ENCODE measurements at places on chromosomes 12 and 14.

DNA sequence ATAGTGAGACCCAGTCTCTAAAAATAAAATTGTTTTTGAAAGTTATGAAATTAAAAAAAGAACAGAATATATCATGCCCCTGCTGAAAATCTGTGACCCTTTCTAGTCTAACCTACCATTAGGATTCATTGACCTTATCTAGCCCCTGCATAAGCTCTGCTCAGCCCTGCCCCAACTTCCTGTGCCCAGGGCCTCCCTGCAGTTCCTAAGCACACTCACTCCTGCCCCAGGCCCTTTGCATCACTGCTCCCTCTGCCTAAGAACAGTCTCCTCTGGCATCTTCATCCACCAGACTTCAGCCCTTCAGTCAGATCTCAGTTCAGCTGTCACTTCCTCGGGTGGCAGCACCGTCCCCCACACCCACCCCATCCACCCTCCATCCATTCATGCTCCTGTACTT is 55.4 kb downstream of the SCARB1 start:
- no peak for DNase-seq

DNA sequence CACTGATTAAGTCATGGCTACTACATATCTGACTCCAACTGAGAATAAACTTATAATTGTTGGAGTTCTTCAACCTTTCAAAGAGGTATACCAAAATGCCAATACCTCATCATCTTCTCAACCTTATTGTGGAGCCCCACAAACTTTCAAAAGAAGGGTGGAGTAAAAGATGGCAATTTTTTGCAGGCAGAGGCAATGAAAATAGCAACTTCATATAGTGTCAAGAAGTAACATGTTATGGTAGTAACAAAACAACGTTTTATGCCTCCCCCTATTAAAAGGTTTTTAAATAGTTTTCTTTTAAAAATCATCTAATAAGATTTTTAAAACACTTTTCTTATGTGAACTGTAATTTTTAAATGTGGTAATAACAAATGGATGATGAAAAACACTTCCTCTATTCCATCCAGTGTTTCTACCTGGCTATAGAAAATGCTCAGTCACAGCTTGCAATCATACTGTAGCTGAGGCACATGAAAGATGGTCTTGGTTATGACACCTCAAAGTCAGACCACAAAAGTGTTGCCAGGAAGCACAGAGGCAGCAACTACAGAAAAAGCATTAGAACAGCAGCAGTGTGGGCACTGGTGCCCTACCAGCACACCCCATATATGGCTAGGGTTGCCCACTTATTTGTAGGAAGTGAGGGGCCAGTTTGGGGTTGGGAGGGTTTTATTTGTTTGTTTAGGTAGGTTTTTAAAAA is 7.0 kb downstream of the PPP1R12A start:
- no peak for DNase-seq

DNA sequence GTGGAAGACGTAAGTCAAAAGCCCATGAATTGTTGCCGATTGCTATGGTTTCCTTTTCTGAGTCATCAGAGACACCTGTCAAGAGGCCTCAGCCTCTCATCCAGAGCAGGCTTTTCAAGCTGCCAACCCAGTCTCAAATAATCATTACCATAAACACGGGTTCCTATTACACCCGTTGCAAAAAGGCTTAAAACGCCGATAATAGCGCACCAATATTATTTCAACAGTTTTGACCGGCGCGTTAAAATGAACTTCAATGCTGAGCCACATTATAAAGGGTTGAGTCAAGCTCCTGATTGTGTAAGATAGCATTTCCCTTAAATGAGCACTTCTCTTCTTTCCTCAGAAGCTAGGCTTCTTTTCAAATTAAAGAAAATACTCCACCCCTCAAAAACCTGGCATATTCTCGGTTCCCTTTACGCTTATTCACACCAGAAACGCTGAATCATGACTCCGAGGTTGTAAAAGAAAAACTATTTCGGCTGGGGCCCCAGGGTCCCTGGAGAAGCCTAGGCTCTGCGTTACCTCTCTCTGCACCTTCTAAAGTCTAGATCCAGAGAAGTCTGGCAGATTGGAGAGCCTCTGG is 1.4 kb downstream of the TMTC1 start:
- peak; percentile 4 for DNase-seq

GRCh38 chr14:89466484-89466883 is 49.5 kb upstream of the FOXN3 start:
- DNase-seq, result no peak

DNA sequence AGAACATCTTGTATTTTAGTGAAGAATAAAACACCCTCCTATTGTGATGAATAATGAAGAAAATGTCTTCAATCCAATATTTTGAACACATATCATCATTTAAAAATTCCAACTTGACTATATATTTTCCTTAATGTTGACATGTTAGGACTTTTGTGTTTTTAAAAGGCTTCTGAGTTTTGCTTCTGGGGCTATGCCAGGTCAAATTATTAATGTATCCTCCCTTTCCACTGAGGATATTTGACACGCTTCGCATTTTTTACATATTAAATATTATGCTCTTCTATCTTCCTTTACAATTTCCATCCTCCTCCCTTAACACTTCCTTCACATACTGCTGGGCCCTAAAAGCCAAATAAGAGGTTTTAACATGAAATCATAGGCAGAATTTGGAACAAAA is 20.6 kb downstream of the RERG start:
- DNase-seq, result no peak

DNA sequence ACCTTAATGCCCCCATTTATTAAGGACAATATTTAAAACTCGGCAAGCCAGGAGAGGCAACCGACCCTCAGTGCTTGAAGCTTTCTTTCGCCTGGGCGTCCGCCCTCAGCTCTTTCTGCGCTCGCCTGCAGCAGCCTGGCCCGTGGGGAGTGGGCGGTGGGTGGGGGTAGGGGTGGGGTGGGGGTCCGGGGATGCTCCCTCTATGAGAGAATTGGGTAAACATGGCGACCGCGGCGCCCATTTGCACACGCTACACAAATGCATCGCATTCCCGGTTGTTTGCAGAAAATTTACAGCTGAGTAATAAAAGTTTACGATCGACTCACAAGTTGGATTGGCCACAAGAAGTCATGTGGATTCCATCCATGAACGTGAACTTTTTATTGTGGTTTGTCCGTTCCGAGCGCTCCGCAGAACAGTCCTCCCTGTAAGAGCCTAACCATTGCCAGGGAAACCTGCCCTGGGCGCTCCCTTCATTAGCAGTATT is 7.7 kb downstream of the HOXC8 start:
- DNase-seq, result peak; percentile 90

GRCh38 chr12:113400362-113400761 is 3.3 kb downstream of the SDS start:
- DNase-seq, result no peak

- no peak for DNase-seq
Measured at GRCh38 chr14:74064883-74065282, 19.4 kb downstream of the ALDH6A1 start.

All from kidney glomerular epithelial cell (primary cell).